GM03348 (cell line): ENCODE measurements at places on chromosomes 1 and 21.

DNA sequence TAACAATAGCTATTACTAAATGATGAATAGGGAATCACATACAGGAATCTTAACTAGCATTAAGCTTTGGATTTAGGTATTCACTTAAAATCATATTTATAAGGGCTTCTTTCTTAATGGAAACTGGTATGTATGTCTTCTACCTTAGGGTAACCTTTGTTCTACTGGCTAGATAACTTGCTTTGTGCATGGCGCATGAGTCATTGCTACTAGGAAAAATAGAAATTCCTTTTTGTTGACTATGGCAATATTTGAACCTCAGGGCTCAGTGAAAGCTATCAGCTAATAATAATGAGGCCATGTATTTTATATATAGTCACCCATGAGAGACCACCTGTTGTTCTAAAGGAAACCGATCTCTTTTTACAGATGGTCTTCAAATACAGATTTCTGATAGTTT, 72.5 kb downstream of the RPS6KC1 start:
- peak; percentile 16 for DNase-seq

GRCh38 chr1:155910621-155911121, 478 bp downstream of the RIT1 start:
- DNase-seq = peak; percentile 42

DNA sequence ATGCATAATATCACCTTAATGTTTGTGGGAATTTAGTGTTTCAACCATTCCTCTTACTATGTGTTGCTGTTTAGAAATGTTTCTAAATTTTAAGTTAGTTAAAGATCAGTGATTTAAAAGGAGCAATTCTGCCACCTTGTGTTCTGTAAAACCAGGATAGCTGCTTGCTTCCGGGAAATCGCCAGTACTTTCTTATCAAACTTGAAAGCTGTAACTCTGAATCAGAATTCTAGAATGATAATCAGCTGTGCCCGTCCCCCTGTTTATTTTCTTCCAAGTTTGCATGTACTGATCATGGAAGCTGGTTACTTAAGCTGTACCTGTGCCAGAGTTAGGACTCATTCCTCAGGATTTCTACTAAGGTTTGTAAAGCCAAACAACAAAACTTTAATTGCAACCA, 656.4 kb downstream of the LTN1 start:
- peak; percentile 49 for DNase-seq

DNA sequence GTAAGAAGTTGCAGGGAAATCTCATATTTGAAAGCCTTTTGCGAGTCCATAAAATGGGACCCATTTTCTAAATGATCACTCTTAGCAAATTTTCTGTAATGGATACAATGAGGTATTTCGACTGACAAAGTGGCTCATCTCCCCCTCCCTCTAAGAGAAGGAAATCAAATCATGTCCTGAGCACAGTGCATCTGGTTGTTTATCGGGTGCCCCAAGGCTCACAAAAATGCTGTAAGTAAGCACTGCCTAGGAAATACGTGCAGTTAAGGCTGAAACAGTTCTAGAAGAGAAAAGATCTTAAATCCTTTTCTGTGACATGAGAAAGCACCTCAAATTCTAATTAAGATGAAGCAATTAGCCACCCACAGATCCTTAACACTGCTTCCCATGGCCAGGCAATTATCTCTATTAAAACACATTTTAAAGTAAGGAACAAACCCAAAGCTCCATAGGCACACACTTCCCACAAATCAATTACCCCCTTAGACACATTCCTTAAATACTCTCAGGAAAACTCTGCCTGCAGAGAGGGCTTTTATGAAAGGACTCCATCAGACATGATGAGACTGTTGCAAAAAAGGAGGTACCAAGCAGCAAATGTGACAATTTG, 216.3 kb downstream of the KCNH1 start:
- DNase-seq = no peak

GRCh38 chr1:94543893-94544635, 2.5 kb upstream of the F3 start:
- peak; percentile 42 for DNase-seq

- DNase-seq = no peak
These were observed 62.3 kb upstream of the ARTN start for GRCh38 chr1:43871181-43871910.

DNA sequence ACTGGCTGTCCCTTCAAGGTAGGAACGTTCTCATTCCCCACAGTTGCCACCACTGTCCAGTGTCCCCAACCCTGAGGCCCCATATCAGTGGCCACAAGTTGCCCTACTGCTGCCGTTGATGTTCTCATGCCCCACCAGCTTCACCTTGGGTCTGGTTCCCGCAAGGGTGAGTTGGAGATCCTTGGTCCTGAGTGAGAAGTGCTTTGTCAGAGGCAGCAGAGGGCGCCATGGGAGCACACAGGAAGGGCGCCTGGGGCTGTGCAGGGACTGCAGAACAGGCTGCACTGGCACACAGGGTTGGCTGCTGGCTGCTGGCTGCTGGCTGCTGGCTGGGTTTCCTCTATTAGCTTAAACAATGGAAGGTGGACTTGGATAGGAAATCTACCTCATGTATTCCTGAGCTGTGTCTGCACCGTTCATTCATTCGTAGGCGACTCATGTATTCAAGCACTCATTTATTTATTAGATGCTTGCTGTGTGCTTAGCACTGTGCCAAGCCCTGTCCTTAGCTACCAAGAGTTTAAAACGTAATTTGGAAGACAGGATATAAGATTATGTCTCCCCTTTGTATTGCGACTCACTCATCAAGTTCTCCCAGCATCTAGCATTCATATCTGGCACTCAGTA, 2.1 kb upstream of the S100A9 start:
- DNase-seq = peak; percentile 73

DNA sequence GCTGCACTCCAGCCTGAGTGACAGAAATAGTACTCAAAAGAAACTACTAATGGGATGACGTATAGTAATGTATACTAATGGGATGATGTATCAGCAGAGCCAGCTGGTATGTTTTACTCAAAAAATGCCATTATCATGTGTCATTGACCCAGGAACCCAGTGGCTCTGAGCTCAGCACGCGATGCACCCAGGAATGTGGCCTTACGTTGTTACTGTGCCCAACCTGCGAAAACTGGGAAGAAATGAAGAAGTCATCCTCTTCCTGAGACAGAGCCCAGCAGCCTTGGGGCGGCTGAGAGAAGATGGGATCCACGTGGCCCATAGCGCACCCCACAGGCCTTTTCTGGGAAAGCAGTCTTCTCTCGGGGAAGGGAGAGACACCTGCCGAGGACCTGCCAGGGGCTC, 8.8 kb downstream of the UBE2J2 start:
- peak; percentile 90 for DNase-seq

DNA sequence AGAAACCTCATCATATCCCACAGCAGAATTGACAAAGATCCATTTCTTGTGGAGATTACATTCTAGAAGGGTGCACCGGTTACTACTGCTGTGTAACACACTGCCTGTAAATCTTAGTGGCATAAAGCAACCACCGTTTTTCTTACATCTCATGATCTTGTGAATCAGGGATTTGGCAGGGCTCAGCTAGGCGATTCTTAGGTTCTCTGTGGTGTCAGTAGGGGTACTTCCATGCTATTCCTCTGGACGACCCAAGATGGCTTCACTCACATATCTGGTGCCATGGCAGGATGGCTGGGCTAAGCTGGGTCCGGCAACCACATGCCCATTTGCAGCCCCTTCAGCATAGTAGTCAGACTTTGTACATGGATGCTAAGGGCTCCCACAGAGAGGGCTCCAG, 179.8 kb upstream of the TMEM51 start:
- DNase-seq = no peak

DNA sequence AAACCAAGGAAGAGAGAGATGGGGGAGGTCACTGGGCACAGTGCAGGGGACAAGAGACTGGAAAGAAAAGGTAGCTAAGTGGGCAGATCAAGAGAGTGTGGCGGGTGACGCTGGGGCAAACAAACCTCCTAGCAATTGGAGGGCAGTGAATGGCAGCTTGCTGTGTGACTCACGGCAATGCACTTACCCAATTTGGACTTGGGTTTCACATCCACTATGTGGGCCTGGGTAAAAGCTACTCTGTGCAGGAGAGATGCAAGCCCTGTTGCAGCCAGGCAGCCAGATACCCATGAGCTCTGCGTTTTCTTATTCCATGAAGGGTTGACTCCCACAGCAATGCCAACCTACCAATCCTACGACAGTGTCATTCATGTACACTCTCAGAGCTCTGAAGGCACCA, 9.5 kb downstream of the PLXNA2 start:
- no peak for DNase-seq

GRCh38 chr1:4328402-4329071, 325.9 kb upstream of the AJAP1 start:
- no peak for DNase-seq

- DNase-seq = no peak
These were observed 55.3 kb upstream of the GPR37L1 start for GRCh38 chr1:202067188-202067974.

GRCh38 chr21:29697555-29698193, 242.1 kb downstream of the GRIK1 start:
- DNase-seq = no peak

DNA sequence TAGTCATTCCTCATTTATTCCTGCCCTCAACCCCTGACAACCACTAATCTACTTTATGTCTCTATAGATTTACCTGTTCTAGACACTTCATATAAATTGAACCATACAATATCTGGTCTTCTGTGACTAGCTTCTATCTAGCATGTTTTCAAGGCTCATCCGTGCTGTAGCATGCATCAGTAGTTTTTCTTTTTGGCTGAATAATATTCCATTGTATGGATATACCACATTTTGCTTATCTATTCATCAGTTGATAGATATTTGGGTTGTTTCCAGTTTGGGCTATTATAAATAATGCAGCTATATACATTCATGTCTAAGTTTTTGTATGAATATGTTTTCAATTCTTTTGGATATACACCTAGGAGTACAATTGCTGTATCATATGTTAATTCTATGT, 101.5 kb downstream of the HFM1 start:
- DNase-seq = no peak

DNA sequence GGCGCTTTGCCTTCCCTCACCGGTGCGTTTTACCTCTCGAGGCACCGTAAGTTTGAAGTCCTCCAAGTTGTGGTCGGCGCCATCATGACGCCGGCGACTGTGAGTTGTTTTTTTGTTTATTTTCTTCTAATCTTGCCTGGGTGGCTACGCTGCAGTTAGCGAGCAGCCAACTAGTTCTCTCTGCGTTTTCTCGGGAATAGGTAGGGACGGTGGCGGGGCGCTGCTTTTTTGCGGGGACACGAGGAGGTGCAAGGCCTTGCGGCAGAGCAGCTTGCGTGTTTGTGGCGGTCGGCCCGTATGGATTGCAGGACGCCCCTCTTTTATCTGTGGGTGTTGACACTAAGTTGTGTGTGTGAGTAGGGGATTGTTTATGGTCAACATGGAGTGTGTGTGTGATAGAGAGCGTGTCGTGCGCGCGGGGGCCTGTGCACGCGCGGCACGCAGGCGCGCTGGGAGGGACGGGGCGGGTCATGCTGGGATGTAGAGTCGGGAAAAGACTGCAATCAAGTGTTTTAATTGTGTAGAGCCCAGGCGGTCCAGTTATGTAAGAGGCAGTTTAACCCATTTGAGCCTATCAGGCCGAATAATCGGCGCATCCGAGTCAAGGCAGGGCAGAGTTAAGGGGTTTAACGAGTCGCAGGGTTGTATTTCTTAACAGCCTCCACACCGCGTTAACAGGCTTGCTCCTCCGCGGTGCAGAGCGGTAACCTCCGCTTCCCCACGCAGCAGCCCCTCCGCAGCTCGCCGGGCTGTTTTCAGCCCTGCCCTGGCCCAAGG, 1.2 kb upstream of the NEGR1 start:
- DNase-seq = peak; percentile 88

GRCh38 chr1:23989263-23989662, 9.1 kb upstream of the SRSF10 start:
- no peak for DNase-seq

DNA sequence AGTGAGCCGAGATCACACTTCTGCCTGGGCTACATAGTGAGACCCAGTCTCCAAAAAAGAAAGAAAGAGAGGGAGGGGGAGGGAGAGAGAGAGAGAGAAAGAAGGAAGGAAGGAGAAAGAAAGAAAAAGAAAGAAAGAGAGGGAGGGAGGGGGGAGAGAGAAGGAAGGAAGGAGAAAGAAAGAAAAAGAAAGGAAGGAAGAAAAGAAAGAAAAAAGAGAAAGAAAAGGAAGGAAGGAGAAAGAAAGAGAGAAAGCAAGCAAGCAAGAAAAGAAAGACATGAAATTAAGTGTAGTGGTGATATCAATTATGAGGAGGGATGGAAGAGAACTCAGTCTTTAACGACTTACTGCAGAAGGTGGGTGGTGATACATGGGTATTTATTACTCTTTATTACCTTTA, 38.5 kb downstream of the CA6 start:
- no peak for DNase-seq

DNA sequence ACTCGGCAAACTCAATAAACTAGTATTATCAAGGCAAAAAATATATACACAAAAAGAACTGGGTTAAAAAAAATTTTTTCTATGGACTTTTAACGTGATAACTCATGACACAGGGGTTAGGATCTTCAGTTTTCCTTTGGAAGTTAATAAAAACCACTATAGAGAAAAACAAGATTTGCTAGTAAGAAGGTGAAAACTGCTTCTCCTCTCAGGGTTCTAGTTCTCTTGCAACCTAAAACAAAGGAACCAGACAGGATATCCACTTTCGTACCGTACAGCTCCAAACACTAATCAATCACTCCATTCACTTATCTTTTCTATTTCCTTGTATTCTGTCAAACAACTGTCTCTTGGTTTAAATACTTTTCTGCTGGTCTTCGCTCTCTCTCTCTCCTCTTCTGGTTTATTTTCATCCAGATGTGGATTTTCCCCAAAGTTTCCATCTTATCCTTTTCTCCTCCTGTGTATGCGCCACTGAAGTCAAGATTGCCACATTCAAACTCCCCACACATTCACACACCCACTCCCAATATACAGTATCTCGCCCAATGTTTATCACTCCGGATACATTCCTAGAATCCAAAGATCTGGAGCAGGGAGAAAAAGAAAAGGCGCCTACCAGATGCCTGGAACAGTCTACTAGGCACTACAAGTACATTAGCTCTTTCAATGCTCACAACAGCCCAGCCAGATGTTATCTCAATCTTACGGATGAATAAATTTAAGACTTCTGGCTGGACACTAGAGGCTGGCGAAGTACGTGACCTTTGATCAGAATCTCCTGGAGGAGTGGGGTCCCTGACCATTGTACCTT, 775 bp upstream of the PRPF38B start:
- peak; percentile 23 for DNase-seq

DNA sequence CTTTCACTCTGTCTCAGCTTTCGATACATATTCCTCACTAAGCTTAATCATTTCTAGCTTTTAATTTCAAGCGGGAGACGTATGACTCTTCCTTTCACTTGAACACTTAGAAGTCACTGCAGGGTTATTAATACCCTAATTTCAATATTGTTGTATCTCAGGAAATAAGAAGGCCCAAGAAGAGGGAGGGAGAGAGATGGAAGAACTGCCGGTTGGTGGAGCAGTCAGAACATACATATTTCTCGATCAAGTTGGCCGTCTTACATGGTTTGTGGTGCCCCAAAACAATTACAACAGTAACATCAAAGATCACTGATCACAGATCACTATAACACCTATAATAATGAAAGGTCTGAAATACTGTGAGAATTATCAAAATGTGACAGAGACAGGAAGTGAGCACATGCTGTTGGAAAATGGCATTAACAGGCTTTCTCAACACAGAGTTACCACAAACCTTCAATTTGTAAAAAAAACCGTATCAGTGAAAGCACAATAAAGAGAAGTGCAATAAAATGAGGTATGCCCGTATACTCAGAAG, 145.4 kb upstream of the HP1BP3 start:
- no peak for DNase-seq

GRCh38 chr1:942411-942821, 16.6 kb downstream of the NOC2L start:
- no peak for DNase-seq

- peak; percentile 84 for DNase-seq
These were observed 58.2 kb downstream of the ALPL start for GRCh38 chr1:21567241-21568005.
